ENCODE measurements at places on chromosomes 2 and 18.
A peak's percentile ranks its signal among the peaks of the same experiment; 100 is the strongest.

DNA sequence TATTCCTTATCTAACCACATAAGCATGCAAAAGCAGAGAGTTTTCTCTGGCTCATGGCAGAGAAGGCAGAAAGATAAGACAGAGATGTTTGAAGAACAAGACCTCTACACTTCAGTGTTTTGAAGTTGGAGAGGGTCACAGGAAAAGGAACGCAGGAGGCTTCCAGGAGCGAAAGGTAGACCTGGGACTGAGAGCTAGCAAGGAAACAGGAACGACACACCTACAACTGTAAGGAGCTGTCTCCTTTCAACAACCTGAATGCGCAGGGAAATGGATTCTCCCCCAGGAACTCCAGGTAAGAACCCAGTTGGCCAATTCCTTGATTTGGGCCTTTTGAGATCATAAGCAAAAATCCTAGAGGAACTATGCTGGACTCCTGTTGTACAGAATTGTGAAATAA, 746.6 kb upstream of the DDX18 start:
- no peak for DNase-seq

- DNase-seq = no peak
Observed at GRCh38 chr18:50454387-50454988, 79.6 kb downstream of the SKA1 start.

DNA sequence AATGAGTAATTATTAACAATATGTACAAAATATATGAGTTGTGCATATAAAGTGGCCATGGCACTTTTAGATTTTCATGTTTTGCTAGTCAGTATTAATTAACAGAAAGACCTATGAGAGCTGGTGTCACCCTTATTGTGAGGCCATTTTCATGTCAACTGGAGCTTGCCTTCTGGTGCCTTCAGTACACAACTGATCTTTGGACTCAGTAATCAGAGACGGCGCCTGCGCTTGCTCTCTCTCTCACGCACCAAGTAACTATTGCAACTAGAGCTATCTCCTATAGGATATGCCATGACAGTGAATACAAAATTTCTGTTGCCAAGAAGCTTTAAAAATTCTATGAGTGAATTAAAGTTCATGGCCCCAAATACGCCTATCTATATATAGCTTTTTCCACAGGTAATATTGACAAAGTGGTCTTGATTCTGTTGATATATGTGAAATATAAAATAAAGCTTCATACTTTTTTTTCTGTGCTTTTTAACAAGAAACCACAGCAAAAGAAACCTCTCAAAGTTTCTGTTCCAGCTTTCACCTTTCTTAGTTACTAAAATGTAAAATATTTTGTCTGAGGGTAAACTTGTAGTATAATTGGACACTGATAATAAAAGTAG, 2.9 kb downstream of the SERTAD2 start:
- no peak for DNase-seq

DNA sequence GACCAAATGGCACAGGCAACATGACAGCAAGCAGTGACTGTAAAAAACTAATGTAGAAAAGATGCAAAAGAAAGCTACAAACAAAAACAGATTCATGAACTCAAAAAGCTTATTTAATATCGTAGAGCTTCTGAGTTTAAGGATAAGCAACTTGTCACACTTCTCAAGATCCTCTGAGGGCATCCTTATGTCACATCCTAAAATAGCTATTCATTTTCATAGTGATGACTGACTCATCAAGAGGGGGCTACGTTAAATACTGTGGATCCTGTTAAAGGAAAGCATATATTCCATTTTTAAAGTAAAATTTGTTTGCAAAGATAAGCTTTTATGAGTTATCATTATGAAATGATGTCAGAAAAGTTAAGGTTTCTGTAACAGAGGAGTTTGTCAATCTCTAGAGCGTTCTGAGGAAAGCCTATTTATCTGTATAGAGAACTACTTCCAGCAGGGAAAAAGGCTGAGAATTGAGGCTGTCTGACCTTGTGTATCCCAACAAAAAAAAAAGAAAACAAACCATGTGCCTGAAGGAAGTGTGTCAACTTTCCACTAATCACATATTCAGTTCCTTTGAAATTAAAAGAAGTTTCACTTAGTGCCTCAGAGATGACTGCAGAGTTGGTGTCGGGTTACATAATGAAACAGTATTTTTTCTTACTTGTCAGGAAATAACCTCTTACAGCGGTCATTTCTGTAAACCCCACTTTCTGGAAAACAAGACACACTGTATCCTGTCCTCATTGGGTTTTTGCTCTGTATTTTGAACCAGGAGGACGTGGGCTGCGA, 115.5 kb downstream of the ESCO1 start:
- DNase-seq = no peak

DNA sequence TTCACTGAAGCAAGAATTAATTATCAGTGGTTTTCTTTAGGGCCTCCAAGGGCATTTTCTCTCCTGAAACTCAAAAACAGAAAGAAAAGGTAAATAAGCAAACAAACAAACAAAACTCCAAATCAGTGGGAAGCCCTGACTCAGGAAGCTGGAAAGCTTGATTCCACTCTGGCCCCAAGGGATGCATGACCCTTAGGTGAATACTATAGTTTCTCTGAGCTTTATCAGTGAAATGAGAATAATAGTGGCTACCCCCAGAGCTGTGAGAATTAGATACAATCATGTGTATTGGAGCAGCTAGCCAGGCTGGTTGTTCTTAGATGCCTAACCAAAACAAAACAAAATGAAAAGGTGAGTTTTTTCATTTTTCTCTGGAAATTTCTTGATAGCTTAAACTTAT, 585.1 kb downstream of the CNTNAP5 start:
- DNase-seq = no peak

DNA sequence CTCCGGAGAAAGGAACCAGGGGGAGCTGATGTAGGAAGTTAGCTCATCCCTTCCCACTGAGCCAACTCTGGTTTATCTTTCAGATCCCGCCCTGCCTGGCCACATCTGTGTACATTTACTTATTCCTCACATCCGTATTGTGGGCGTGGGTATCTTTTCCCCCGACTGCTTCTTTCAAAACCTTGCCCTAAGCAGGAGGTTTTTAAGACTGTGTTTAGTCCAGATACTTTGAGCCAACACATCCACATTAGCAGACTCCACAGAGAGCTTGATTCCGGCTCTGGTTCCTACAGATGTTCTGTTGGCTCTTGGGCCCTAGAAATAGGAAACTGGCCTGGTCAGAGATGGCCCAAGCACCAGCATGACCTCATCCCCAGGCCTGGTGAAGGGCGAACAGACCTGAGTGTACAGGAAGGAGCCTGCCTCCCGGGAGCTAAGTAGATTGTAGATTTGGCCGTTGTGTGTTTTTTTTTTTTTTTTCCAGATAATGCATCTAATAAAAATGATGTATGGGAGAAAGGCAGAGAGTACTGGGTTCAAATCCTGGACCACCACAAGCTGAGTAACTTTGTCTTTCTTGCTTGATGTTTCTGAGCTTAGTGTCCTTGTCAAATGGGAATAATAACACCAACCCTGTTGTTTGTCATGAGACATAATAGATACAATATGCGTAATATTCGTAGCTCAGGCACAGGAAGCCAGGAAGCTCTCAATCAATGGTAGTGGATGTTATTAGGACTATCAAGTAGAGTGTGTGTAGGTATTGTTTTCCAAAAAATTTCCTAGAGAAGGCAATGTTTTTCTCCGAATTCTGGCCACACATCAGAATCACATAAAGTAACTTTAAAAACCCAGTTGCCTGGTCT, 92.3 kb downstream of the PRKCE start:
- DNase-seq = no peak

DNA sequence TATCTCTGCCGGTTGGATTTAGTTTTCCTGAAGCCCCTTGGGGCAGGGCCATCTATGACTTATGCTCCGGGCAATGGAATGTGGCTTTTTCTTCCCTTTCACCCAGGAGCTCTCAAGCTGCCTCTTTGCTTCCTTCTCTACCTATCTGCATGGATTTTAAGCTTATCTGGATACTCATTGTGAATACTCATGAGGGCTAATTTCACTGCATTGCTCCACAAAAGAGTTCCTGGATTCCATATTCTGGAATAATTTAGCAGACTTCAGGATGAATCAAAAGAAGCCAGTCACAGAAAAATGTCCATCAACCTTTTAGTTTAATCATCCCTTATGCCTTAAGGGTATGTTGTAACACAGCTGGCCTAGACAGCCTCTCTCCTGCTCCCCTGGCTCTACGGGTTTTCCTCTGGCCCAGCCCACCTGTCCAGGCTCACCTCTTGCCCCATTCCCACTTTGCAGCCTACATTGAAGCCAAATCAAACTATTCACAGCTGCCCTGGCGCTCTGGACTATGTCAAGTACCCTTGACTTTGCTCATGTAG, 122.8 kb upstream of the RMDN2 start:
- DNase-seq = no peak

DNA sequence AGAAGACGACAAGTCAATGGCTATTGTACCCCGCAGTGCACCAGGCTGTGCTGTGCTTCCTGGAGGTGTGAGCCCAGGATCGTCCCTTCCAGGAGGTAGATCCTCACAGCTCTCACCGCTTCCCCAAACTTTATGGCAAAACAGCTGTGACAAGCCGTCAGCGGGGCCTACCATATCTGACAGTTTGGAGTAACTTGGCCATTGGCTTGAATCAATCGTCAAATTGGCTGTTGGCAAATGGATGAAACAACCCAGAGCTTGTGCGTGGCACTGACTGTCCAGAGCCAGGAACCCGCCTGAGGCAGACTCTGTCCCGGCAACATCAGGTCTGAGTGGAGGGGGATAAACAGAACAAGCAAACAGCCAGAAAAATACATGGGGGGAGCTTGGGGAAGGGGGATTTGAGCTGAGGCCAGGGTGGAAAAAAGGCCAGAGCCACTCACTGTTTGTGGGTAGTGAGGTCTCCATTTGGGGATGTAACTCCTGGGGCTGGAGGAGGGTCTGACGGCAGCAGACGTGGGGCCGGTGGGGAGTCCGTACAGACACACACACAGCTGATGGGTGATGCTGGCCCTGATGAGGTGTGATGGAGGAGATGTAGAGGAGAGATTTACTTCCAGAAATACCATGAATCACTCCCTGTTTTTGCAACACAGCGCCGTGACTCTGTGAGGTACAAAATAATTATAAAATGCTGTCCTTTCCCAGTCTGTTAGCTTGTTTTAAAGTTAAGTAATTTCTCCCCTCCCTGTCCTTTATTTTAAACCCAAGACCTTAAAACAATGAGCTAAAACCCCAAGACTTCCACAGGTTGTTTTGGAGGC, 174.8 kb downstream of the TWIST2 start:
- no peak for DNase-seq

DNA sequence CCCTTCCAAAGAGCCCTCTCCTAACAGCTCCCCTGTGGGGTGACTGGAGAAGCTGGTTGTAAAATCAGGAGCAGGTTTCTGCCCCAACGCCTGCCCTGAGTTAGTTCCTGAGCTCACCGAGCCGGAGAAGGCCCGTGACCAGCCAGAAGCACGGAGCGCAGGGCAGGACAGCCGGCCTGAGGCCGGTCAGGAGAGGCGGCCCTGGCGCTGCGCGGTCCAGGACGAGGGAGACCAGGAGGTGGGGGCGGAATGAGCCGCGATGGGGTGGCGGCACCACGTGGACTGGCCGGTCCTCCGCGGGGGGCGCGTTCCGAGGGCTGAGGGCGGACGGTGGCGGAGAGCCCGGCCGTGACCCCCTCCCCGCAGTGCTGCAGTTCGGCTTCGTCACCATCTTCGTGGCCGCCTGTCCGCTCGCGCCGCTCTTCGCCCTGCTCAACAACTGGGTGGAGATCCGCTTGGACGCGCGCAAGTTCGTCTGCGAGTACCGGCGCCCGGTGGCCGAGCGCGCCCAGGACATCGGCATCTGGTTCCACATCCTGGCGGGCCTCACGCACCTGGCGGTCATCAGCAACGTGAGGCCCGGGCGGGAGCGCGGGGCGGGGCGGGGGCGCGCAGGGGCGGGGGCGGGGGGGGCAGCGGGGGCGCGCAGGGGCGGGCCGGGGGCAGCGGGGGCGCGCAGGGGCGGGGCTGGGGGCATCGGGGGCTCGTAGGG, 29.0 kb downstream of the ANO7 start:
- peak; percentile 40 for DNase-seq

GRCh38 chr2:235903782-235904584, 264.2 kb downstream of the GBX2 start:
- DNase-seq = no peak

- no peak for DNase-seq
Observed at GRCh38 chr2:148350199-148350598, 294.4 kb upstream of the EPC2 start.

- no peak for DNase-seq
Observed at GRCh38 chr2:95068256-95068655, 42.7 kb downstream of the MAL start.

GRCh38 chr2:19367326-19367725, 8.9 kb upstream of the OSR1 start:
- no peak for DNase-seq

GRCh38 chr2:196389670-196390069, 218.3 kb upstream of the STK17B start:
- DNase-seq = no peak

- no peak for DNase-seq
Observed at GRCh38 chr2:40439473-40439872, 12.4 kb downstream of the SLC8A1 start.

DNA sequence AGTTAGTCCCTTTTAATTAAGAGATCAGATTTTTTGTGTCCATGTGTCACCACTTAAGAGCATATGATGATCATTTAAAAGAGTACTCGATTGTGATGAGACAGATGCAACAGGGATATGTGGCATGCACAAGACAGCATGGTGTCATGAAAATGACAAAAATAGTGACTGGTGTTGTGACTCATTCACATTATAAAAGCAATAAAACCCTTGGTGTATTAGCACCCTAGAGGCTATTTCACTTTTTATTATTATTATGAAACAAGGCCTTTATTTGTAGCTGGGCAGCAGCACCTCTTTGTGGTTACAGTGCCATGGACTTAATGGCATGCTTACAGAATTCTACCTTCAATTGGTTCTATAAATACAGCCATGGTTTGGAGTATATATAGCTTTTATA, 1296.0 kb upstream of the ZEB2 start:
- no peak for DNase-seq

- DNase-seq = no peak
Observed at GRCh38 chr2:77512507-77512906, 9.7 kb downstream of the LRRTM4 start.

DNA sequence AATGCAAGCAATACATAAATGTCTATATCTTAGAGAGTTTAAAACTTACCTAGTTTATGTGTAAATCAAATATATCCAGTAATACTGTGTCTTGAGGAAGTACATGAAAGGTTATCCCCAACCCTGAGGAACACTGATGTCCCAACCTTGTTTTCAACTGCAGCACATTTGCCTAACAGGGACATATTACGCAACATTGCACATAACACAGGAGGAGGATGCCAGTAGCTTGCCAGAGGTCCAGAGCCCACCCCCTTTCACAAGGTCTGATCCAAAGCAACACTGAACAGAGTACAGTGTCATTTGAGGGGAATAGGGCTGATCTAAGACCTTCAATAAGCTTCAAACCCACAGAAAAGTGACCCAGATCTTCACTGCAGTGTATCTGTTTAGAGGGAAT, 678.5 kb downstream of the ARHGAP15 start:
- no peak for DNase-seq

GRCh38 chr2:162062559-162062958, 11.5 kb downstream of the DPP4 start:
- no peak for DNase-seq

DNA sequence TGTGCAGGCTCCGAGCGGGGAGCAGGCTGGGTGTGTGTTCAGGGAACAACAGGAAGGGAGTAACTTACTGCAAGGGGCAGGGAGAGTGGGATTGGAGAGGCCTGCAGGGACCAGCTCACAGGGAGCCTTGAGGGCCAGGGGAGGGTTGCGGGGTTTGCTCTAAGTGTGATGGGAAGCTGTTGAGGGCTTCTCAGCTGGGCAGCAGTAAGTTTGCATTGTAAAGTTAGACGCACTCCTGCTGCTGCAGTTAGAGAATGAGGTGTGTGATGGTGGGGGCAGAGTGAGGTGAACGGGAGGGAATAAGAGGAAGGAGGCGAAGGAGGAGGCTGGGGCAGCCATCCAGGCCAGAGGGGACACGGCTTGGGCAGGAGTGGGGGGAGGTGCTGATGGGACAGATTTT, 53.4 kb downstream of the BOLA3 start:
- DNase-seq = no peak
